ENCODE measurements at places on chromosomes 16 and 17.

GRCh38 chr16:48491517-48491916 lies 106.3 kb upstream of the SIAH1 start:
- DNase-seq, result no peak

DNA sequence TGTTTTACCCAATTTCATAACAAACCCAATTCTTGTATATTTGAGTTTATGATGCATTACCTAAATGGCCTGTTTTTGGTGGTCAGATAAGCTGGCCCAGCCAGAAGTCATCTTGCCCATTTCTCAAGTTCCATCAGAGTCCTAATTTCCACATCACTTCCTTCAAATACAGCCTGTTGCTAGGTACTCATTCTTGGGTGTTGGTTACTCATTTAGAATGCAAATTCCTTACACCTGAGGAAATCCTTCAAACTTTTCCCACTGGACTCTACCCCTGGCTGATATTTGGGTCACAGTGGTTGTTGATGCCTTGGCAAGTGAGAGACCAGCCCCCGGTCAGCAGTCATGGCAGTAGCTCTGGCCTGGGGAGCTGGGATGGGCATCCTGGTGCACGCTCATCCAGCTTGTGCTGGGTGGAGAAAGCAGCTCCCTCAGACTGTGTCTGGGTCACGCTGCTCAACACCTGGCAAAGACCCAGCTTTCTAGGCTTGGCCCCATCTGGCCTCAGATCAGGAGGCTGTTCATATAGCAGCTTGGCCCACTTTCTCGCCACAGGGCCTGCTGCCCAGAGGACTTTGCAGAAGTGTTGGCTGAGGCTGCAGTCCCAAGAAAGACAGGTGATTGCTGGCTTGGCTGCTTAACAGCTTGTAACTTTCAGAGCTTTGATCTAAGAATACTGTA lies 25.8 kb downstream of the WSB1 start:
- no peak for DNase-seq

GRCh38 chr17:75676461-75676860 lies 9.3 kb downstream of the SAP30BP start:
- DNase-seq, result no peak

- no peak for DNase-seq
Observed at GRCh38 chr17:59466946-59467801, 98.2 kb upstream of the DHX40 start.

GRCh38 chr16:79164388-79164995 lies 436.0 kb downstream of the MAF start:
- DNase-seq, result no peak

- DNase-seq, result peak; percentile 74
Observed at GRCh38 chr16:84367297-84367680, 1.0 kb upstream of the ATP2C2 start.

GRCh38 chr16:8919089-8919933 lies 37.2 kb downstream of the LITAFD start:
- no peak for DNase-seq

DNA sequence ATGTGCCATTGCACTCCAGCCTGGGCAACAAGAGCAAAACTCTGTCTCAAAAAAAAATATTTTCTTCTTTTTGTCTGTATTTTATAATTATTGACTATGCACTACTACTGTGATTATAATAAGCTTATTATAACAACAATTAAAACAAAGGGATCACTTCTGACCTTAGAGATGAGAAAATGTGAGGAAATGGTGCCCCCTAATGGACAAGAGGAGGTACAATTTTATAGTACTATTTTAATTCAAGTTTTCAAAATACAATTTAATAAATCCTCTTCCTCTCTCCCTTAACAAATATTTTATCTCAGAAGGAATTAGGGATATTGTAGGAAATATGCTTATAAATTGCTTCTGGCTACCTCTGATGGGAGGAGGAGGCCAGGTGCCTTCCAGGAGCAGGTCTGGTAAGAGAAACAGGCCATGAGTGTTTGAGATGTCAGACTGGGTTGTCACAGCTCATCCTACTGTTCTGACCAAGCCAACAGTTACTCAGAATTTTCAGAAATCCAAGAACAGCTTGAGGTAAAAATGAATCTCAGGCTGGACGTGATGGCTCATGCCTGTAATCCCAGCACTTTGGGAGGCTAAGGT lies 14.0 kb downstream of the VPS53 start:
- DNase-seq, result no peak

DNA sequence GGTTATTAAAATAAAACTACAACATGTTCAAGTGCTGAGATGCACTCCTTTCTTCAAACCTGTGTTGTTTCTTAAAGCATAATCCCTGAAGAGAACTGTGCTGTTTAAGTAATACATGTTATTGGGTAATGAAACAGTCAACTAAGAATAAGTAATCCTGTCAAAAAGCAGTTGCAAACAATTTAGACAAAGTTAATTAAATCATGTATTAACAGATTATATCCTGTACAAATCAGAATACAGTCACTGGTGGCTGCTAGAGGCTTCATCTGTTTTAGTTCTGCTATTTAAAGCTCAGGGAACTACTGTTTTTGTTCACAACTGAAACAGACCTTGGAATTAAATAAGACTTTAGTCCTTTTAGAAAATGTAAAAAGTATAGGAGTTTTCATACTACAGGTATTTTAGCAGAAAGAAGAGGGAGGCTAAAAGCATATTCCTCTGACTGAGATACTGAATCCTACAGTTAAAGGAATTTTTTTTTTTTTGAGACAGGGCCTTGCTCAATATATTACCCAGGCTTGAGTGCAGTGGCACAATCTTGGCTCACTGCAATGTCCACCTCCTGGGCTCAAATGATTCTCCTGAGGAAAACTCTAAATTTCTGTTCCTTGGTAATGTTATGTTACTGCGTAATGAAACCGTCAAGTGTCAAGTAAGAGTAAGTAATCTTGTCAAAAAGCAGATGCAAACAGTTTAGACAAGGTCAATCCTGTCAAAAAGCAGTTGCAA lies 27.3 kb upstream of the ITGA2B start:
- DNase-seq, result no peak

GRCh38 chr17:21288571-21289017 lies 4.1 kb downstream of the MAP2K3 start:
- DNase-seq, result no peak

- DNase-seq, result no peak
Observed at GRCh38 chr17:60077672-60078519, 825 bp downstream of the HEATR6 start.

- no peak for DNase-seq
Observed at GRCh38 chr16:84884596-84885341, 65.0 kb downstream of the CRISPLD2 start.

DNA sequence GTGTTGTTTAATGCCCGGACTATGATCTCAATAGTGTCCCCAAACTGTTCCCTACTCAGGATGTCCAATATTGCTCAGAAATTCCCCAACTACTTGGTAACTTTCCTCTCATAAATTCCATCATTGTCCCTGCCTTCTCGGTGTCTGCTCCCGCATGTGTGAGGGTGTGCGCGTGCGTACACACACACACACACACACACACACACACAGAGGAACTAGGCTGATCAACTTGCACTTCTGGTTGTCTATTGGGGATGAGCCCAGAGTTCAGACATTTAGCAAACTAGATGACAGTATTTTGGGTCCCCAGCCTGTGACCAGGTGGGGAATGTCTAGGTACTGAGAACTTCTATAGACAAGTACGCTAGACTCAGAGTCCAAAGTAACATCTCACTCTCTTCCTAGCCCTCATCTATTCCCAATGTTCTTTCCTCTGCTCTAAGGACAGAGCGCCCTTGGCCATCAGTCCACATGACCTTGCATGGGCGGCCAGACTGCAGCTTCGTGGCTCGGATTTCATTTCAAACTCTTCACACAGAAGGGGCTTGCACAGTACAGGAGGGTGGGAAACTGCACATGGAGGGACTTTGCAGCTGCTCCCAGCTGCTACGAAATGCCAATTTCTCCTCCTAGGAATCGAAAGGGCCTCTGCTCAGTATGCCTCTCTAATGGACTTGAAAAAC lies 5.3 kb downstream of the HS3ST3A1 start:
- DNase-seq, result no peak

GRCh38 chr17:29731589-29731929 lies 108.8 kb upstream of the CORO6 start:
- DNase-seq, result no peak

DNA sequence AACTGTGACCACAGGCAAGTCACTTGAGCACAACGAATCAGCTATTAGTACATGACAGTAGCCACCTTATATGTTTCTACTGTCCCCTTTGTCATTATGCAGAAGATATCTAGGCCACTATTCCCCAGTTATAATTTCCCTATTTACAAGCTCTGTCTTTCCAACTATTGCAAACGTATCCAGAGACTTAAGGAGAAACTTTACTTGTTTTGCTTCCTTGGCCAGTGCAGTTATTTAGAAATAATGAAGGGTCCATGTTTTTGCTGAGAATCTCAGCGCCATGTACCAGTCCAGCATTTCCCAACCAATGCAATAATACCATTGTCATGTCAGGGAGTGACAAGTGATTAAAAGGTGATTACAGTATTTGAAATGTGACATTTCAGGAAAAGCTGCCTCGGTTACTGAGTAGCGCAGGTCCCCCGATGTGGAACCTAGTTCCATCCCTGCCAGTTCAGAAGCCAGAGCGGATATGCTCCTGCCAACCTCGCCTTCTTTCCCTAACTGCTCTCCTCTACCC lies 743 bp downstream of the ZNF624 start:
- DNase-seq, result no peak

GRCh38 chr16:85652431-85653221 lies 36.1 kb downstream of the GINS2 start:
- peak; percentile 62 for DNase-seq

- peak; percentile 59 for DNase-seq
Observed at GRCh38 chr17:78997881-78998280, 11.7 kb downstream of the CANT1 start.

- DNase-seq, result peak; percentile 80
Observed at GRCh38 chr16:89102041-89102471, 8.4 kb downstream of the ACSF3 start.

- DNase-seq, result no peak
Observed at GRCh38 chr17:32780721-32781120, 96.2 kb downstream of the MYO1D start.

GRCh38 chr17:57413848-57414651 lies 157.7 kb downstream of the MSI2 start:
- DNase-seq, result peak; percentile 65

DNA sequence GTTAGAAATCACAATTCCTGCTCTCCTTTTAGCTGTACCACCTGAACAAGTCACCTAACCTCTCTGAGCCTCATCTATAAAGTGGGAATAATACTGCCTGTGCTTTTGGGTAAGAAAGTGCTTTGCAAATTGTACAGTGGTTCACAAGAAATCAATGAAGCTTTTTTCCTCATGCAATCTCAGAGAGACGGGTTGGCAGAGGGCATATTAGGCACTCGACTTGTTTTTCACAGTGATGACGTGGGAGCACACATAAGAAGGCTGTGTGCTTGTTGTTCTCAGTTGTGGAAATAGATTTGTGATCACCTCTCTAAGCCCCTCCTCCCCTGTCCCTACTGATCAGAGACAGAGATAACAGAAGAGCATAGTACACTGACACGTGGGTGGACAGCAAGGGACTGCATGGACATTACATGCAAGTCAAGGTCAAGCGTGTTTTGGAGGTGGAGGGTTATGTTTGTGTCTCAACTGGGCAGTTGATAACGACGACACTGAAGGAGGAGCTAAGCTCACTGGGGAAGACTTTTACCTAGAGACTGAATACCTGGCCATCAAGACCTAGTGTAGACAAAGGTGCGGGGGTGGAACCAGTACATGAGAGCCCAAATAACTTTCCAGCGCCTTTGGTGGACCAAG lies 1.7 kb upstream of the GPT2 start:
- DNase-seq, result no peak

- DNase-seq, result no peak
Observed at GRCh38 chr17:44637066-44637465, 19.2 kb upstream of the MEIOC start.

DNA sequence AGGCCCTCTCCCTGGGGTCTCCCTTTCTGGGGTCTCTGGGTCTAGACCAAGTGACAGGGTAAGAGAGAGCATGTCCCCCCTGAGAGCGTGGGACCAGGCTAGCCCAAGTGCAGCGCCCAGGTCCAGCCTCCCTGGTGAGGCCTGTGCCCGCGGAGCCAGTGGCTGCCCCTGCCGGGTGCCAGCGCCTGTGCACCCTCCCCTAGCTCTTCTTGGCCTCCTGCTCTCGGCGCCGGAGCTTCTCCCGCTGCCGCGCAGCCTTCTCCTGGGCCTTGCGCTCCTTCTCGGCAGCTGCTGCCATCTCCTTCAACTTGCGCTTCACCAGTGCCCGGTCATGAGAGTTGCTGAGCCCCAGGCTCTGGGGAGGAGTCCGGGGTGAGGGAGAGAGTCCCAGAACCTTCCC lies 17.3 kb downstream of the SAMD14 start:
- DNase-seq, result no peak

DNA sequence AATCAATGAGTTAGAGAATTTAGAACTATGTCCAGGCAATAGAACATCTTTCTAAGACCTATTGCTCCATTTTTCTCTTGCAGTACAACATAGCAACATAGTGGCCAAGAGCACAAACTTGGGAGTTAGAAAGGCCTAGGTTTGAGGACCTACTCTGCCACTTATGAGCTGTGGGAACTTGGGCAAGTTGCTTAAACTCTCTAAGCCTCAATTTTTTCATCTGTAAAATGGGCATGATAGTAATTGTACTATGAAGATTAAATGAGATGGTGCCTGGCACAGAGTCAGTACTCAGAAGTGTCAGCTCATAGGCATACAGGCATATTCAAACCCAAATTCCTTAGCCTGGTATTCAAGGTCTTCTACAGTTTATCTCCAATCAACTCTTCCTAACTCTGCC lies 25.1 kb downstream of the IRX5 start:
- no peak for DNase-seq

- DNase-seq, result no peak
Observed at GRCh38 chr16:86732621-86733295, 154.4 kb downstream of the FOXL1 start.

GRCh38 chr16:87492291-87492630 lies 563 bp downstream of the ZCCHC14 start:
- no peak for DNase-seq

DNA sequence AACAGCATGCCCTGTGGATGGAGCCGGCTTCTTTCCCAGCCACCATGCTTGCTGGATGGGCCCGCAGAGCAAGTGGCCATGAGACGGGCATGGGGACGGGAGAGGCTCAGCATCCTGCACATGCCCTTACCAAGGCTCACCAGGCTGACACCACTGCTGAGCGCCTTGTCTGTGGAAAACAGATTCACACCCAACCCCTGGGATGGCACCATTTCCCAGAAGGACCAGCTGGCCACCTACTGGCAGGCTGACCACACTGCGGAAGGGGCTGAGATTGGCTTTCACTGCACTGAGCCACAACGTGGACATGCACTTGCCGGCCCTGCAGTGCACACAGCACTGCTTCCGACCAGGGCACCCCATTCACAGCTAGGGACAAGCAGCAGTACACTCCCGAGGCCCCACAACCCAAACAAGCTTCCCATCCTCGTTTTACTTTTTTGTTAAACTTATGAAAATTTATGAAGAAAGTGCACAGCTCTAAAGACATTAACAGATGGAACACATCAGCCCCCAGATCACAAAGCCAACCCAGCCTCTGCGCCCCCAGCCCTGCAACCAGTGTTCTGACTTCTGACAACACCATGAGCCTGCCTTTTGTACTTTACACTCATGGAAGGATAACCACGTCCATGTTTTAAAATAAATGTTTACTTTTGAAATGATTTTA lies 13.9 kb upstream of the KRTAP17-1 start:
- DNase-seq, result no peak

- no peak for DNase-seq
Observed at GRCh38 chr16:26335236-26335853, 643.6 kb downstream of the HS3ST4 start.

- DNase-seq, result no peak
Observed at GRCh38 chr17:46013502-46014165, 14.6 kb downstream of the STH start.

- no peak for DNase-seq
Observed at GRCh38 chr16:49510654-49511305, 137.2 kb downstream of the C16orf78 start.

Data from mucosa of descending colon (tissue), 3 donors.